ENCODE measurements at places on chromosomes 3 and 15.

- DNase-seq: no peak
These were observed 34.9 kb upstream of the TBC1D23 start for GRCh38 chr3:100225883-100226282.

DNA sequence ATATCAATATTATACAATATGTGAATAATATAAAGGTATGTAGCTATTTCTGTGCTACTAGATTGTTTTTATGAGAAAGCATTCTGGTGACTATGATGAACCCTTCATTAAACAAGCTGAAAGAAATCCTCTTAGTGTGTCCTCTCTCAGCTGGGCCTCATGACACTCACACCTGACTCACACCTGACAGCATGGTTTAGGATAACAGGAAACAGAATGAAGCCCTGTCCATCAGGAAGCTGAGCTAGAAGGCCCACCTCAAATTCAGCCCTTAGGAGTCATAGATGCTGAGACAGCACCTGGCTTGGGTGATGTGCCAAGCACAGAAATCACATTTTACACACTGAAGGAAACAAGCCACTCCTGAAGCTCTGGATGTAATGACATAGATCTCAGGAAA lies 30.8 kb downstream of the CHCHD4 start:
- no peak for DNase-seq

DNA sequence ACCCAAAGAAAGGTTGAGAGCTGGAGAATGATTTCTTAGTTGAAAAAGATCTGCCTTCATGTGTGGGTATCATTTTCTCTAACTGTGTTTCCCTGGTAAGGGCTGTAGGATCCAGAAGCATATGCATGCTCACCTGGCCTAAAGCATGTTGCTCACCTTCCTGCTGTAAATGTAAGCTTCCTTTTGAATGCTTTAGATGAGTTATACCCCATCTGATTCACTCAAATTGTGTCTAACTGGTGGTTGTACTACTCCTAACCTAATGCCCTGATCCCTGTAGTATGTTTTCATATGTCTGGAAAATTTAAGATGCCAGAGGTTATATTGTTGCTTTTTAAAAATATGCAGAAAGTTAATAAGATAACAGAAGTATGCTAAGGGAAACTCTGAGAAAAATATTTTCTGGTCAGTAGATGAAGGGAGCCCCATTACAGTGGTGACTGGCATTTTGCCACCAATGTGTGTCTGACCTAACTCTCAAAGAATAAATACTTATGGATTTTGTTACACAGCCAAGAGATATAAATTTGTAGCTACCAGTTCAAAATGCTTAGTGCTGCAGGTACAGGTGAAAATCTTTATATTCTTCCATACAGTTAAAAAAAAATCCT lies 7.7 kb downstream of the FILIP1L start:
- DNase-seq: no peak

GRCh38 chr3:173932624-173933023 lies 535.1 kb downstream of the NLGN1 start:
- DNase-seq: no peak

- DNase-seq: no peak
These were observed 87.1 kb downstream of the LPP start for GRCh38 chr3:188241072-188241471.
